ENCODE measurements at places on chromosomes 6 and 20.

DNA sequence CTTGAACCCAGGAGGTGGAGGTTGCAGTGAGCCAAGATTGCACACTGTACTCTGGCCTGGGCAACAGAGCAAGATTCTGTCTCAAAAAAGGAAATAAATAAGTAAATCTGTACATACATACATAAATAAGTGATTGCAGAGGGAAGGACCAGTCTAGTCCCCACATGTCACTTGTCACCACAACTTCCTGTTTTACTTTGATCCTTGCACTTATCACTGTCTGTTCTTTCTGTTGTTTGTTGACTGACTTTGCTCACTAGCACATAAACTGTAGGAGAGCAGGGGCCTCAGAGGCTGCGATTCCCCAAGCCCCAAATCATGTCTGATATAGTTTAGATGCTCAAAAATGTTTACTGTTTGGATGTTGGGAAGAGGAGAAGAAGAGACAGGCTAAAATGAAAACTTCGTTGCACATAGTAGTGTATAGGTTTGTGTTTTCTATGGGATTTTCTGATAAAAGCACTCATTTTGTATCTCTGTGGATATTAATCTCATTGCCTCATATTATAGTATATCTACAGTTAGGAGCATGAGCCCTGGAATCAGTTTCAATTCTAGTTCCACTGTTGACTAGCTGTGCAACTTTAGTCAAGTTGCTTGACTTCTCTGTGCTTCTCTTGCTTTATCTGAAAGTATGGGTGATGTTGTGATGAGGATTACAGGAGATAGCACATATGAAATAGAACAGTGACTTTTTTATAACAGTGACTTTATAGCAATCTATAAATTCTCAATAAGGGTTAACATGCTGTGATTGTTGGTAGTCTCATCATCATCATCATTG lies 165.0 kb downstream of the TBC1D7 start:
- no peak for DNase-seq

GRCh38 chr6:109179507-109179906 lies 84.2 kb downstream of the CEP57L1 start:
- no peak for DNase-seq

- no peak for DNase-seq
Measured at GRCh38 chr6:109183109-109183650, 87.9 kb downstream of the CEP57L1 start.

DNA sequence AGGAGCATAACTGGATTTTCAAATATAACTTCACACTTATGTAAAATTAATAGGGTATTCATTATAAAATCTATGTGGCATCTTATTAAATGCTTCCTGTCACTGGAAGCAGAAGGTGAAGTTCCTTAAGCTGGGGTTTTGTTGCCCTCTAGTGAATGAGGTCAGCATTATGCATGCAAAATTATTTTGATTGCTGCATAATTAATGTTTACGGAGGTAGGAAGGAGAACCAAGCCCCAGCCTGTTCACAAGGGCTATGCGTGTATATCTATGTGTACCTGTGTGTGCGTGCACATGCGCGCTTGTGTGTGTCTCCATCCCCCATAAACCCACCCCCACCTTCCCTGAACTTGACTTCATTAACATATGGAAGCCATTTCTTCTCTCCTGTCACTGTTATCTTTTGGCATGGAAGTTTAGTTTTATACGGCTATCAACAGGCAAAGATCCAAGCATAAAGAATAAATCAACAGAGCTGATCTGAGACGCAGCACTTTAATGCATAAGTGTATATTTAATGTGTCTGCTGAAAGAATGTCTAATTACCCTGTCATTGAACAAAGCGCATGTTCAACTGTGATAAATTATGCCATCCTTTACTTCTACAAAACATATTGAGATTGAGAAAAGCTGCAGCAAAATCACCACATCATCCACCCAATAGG lies 90.2 kb upstream of the CDH4 start:
- DNase-seq: no peak

- no peak for DNase-seq
Measured at GRCh38 chr6:145360865-145361264, 374.5 kb downstream of the EPM2A start.

DNA sequence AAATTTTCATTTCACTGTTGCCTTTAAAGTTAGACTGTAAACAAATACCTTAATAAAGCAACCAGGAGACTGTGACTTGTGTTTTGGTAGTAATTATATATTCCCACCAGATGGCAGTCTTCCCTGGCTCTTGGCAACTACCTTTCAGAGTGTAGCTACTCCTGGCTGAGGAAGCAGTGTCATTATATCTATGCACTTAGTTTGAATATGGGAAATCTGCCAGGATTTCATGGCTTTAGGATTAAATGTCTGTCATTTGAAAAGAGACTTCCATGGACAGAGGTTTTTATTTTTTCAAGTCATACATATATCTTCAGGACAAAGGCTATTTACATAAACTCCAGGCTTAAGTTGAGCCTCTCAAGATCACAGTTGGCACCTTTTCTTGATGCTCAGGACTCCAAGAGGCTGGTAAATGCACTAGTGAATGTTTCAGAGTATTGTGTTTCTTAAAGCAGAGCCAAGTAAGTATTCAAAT lies 160.1 kb downstream of the C6orf58 start:
- DNase-seq: peak; percentile 56

DNA sequence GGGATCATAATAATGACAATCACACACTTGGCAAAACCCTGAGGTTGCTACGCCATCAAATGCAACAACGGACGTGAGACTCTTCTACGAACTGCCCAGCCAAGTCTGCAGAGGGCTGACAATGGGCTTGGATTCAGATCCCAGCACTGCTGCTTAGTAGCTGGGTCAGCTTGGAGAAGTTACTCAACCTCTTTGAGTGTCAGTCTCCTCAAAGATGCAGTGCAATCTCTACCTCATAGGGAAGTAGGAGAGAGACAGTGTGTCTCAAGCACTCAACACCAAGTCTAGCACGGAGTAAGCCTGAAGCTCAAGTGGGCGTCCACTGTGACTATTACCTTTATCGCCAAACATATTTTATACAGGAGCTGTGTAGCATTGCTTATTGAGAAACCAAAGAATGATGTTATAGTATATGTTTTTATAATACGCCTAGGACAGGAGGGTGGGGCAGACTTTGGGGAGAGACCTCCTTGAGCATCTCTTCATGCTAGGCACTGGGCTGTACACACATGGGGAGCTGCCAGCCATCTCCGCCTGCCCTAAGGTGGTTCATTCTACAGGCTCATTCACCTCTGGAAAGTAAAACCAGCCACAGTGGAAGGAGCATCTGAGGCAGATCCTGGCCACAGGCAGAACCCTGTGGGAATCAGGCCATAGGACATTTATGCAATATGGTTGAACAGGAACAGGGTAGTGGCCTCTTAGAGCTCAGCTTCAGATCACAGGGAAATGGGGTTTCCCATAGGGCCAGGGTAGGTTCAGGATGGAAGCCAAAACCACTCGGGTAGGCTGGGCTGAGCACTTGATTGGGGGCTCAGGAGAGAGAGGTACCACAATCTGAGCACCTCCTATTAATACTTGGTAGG lies 160.2 kb downstream of the MRPL14 start:
- no peak for DNase-seq

DNA sequence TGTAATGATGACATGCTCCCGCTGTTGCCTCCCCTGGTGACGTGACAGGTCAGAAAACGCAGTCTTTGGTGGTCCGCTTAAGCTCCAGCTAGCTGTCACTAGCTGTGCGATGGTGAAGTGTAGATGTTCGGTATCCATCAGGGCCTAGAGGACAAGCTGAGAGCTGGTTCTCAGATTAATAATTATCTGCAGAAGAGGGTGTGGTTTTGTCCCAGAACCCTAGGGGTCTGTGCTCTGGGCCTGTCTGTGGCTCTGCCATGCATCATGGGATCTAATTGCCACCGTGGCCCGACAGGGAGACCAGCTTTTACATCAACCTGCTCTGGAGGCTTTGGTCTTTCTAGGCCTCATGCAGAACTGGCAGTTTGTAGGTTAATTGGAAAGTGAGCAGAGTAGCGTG lies 34.1 kb downstream of the ERMARD start:
- DNase-seq: no peak

GRCh38 chr20:9196110-9196509 lies 127.2 kb downstream of the PLCB4 start:
- DNase-seq: no peak

DNA sequence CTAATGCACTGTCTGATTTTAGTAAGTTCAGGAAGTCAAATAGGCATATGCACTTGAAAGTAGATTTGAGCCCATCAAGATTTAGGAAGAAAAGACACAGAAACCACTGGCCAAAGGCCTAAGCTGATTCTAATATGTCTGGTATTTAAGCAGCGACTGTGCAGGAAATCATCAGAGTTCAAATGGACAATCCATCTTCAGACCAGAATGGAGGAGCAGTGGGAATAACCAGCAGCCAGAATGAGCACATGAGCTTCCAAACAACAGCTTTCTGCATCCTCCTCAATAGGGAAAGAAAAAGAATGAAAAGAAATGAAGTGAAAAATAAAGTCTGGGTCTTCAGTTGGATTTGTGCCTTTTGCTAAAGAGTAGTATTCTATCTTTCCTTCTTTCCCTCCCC lies 50.6 kb downstream of the SOD2 start:
- no peak for DNase-seq

DNA sequence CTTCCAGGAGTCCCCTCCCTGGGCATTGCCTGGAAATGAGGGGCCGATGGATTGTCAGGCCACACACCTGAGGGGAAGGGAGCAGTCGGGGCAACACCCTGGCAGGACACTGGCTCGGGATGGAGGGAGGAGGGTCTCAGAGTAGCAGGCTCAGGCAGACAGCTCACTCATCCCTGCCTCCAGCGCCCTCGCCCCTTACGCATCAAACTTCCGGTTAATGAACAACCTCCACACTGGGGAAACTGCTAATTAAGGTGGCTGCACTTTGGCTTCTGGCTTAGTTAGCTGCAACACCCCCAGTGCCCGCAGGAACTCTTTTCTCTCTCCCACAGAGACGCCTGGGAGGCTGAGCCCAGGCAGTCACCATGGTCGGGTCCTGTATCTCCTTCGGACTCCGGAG lies 13.4 kb upstream of the CHRNA4 start:
- DNase-seq: no peak

DNA sequence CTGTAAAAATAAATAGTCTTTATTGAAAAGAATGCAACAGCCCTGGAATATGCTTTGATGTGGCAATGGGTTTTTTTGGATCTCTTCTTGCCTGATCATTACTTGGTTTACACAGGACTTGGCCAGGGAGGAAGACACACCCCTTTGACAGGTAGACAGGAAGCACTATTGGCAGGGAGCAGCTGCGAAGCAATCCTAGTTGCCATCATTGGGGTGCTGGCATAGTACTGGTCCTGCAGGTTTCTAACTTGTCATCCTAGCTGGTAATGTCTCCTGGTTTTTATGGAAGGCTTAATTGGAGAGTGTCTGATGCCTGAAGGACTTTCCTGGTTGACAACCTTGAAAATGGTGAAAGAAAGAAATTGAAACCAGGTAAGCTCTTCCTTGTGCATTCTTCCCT lies 71.2 kb upstream of the CCN6 start:
- DNase-seq: no peak

DNA sequence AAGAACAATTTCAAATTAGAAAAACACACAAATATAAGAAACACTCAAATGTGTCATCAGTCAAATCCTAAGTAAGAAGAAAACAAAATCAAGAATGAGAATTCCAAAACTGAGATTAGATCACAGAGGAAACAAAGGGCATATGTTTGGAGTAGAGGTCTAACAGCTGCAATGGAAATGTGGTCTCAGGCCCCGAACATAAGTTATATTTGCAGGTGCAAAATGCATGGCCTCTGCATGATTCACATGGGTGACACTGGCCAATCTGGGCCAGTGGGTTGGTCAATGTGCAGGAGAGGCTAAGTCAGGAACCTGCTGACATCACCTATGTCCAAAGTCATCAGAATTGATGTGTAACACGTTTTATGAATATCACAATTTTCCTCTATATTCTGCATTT lies 108.5 kb upstream of the MAP7 start:
- no peak for DNase-seq

DNA sequence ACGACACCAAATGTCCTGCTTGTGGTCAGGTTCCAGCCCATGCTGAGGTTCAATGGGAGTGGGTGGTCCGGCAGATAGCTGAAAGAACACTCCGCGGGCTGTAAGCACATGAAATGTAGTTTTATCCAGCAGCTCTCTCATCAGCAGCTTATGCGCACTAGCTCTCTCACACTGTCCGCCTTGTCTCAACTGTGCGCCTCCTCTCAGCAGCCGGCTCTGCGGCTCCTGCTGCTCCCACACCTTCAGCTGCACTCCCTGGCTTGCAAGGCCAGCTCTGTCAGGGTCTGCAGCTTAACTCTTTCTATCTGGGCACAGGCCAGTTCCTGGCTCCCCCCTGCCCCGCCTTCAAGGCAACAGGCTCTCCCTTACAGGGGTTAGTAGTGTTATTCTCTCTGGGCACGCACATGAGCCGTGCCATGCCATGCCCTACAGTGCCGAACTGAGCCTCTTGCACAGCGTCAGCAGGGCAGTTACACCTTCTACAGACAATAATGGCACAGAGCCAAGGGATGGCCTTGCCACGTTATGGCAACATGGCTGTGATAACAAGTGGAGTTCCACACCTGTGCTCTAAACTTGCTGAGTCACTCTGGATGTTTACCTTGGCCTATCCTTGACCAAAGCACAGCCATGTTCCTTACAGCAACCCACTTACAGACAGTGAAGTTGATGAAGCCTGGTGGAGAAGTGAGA lies 84.0 kb upstream of the LRFN2 start:
- DNase-seq: no peak

- no peak for DNase-seq
Measured at GRCh38 chr6:43035495-43036194, 14.2 kb downstream of the RRP36 start.

DNA sequence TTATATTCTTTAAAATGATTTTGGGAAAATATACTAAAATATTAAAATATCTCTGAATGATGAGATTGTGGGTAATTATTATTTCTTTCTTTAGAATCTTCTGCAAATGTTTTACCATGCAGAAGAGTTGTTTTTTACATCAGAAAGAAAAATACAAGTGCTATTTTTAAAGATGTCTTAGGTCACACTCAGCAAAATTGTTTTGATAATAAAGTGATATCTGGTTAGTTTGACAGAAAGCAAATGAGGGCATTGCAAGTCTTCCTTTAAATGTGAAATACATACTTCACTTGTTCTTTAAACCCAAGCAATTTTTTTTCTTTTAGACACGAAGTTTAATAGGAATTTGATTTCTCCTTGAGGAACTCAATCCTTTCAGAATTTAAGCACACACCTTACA lies 43.6 kb upstream of the STXBP5 start:
- no peak for DNase-seq
